ENCODE measurements at places on chromosomes 7 and 10.

- DNase-seq = no peak
- H3K4me1 ChIP-seq = no peaks in the 10 kb centered on the region
- no peak overlapping the region for H3K27ac ChIP-seq
- peaks cover 11% of the 10 kb centered on the region for H3K27me3 ChIP-seq
- H3K36me3 ChIP-seq = no peaks in the 10 kb centered on the region
Measured at GRCh38 chr7:124754576-124755268, 10.9 kb downstream of the GPR37 start.

- H3K4me1 ChIP-seq = no peaks in the 10 kb centered on the region
- H3K27me3 ChIP-seq = no peaks in the 10 kb centered on the region
- no peak overlapping the region for H3K4me3 ChIP-seq
- H3K27ac ChIP-seq = no peak overlapping the region
Measured at GRCh38 chr7:136894789-136895188, 26.3 kb downstream of the CHRM2 start.

- DNase-seq = no peak
- no peak overlapping the region for H3K27ac ChIP-seq
- H3K27me3 ChIP-seq = peaks cover 3% of the 10 kb centered on the region
- H3K36me3 ChIP-seq = peaks cover 6% of the 10 kb centered on the region
- peaks cover 10% of the 10 kb centered on the region for H3K4me1 ChIP-seq
Measured at GRCh38 chr10:70621503-70622078, 19.1 kb upstream of the PRF1 start.

DNA sequence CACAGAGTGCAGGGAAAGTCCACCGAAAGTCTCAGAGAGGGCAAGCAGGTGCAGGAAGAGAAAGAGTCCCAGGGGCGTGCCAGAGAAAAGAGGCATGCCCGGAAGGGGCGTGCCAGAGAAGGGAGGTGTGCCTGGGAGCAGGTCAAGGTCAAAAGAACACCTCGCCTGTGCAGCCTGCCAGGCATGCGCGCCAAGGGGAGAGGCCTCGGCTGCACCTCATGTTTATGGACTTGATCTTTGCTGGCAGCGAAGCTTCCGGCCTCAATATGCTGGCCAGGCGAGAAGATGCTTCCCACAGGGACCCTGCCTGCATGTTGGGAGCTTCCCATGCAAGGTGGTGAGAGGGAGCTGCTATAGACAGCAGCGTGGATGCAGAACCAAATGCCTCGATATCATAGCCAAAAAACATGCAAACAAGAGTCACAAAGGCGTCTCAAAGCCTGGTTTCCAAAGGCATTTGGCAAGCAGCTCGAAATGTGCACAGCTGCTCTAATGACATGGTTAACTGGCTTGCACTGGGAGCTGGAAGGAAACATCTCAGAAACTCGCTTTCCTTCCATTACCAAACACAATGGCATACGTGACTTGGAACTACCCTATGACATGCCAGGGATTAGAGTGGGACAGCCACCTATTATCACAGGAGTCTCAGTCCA is 192.5 kb upstream of the PPP2R2D start:
- peaks cover 4% of the 10 kb centered on the region for H3K27me3 ChIP-seq
- no peaks in the 10 kb centered on the region for H3K36me3 ChIP-seq
- no peak overlapping the region for H3K27ac ChIP-seq

DNA sequence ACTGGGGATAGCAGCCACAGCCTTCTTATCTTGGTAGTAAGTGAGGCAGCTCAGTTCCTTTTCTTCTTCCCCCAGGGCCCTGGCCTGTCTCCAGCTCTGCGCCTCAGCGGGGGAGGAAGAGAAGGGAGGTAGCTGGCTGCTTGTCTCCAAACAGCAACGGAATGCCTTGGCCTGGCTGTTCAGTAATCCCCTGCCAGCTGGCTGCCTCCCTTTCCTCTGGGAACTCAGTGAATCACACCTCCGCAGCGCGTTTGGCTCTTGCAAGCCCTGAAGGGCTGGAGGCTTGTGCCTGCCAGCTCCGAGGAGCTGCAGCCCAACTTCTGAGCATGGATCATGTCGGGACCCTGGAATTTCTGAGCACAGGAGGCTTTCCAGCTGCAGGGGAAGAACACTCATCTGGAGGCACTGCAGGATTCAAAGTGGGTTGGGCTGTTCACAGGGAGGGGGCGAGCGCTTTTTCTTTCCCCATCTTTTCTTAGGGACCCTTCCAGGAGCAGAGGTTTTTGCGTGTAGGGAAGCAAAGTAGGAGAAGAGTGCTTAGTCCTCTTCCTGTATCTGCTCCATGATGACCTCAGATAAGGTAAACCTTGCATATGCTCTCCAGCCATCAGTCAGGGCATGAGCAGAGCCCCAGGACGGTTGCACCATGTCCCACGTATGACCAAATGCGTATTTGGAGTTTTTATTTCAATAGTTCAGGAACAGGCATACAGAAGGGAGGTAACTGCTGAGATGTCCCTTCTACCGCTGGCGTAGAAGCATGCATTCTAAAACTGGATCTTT is 253.2 kb upstream of the INHBA start:
- peaks cover 23% of the 10 kb centered on the region for H3K27me3 ChIP-seq
- H3K4me1 ChIP-seq = no peaks in the 10 kb centered on the region

GRCh38 chr7:3922175-3922635 is 621.2 kb downstream of the SDK1 start:
- DNase-seq = peak; percentile 18
- H3K36me3 ChIP-seq = no peaks in the 10 kb centered on the region
- H3K4me1 ChIP-seq = peaks cover 9% of the 10 kb centered on the region
- H3K4me3 ChIP-seq = no peak overlapping the region

DNA sequence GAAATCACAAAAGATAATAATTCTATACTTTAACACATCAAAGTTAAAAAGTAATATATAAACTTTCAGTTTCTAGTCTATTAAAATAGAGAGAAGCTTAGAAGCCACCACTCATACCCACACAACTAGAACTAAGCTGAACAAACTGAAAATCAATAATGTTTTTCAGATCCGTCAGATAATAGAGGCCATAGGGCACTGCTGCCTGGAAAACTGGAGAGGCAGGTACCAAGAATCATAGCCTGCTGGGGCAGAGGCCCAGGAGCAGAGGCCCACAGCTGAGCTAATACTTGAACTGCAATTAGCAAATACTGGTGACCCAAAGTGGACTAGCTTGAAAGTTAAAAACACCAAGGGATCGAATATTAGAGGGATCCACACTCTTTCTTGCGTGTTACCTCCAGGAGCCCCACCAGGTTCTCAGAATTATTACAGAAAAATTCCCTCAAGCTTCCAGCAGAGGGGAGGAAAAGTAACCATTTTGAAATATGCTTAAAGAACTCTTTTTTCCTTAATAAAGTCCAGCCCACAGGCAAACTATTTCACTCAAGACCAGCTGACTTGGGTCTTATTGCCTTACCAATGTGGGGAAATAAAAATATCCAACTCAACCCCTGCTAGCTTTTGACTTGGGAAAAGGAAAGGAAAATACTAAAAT is 774.1 kb upstream of the IGFBP3 start:
- no peaks in the 10 kb centered on the region for H3K36me3 ChIP-seq
- no peak for DNase-seq
- no peaks in the 10 kb centered on the region for H3K4me1 ChIP-seq
- no peak overlapping the region for H3K27ac ChIP-seq
- H3K4me3 ChIP-seq = no peak overlapping the region

All from activated CD4-positive, alpha-beta T cell treated with anti-CD3 and anti-CD28 coated beads for 36 hours (primary cell).